Psoas muscle (tissue), 8 donors: ENCODE measurements at places on chromosomes 3 and 15. TPM values are rescaled to one million over a fixed set of nuclear protein-coding genes. Genes with fewer than 3 reads are reported as not detected.

The SGO1 gene
- not detected for total RNA-seq

The SH2D7 gene
- total RNA-seq: not detected

GRCh38 chr3:126956866-126957650 is 25.9 kb upstream of the PLXNA1 start:
- peak; percentile 29 for DNase-seq

DNA sequence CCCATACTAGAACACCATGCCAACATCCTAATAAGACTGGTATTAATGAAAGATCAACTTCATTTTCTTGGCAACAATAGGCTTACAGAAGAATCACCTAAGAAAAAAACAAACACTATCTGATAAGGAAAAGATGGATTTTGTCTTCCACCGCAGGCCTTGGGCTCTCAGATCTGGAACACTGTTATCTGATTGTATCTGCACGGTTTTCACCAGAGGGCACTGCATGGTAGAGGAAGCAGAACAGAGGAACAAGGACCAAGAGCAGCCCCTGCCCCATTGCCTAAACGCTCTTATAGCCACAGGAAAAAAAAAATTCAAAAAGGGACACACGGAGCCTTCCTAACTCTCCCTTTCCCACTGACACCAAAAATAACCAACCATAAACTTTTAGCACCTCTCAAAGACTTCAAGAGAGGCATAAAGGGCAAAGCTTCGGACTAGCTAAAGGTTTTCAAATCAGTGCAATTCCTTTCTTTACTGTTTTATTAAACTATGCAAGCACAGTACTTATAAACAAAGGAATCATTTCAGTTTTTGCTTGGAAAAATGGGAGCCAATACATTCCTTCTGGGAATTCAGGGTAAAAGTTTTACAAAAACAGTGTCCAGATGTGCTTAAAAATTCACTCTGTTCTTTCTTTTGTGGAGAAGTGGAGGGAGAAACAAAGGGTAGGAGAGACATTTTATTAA is 23.3 kb downstream of the IL17RD start:
- no peak for DNase-seq

DNA sequence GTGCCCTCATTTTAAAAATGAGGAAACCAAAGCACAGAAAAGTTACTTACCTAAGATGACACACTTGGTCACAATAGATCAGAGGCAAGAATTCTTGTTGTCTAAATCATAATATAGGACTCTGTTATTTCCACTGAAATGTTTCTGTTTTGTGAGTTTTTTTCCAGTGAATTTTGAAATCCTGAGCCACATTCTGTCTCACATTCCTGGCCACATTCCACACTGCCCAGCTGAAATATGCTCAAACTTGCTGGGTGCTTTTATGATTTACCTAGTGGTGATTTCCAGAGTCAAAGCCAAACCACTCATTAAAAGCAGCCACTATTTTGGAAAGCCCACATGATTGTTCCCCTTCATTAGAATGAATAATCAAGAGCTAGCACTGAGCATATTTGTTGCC is 82.3 kb upstream of the NPHP3 start:
- DNase-seq: no peak

The C3orf18 gene
- 30.1 TPM for total RNA-seq

GRCh38 chr3:58120075-58120812 is 90.5 kb downstream of the DNASE1L3 start:
- DNase-seq: no peak

DNA sequence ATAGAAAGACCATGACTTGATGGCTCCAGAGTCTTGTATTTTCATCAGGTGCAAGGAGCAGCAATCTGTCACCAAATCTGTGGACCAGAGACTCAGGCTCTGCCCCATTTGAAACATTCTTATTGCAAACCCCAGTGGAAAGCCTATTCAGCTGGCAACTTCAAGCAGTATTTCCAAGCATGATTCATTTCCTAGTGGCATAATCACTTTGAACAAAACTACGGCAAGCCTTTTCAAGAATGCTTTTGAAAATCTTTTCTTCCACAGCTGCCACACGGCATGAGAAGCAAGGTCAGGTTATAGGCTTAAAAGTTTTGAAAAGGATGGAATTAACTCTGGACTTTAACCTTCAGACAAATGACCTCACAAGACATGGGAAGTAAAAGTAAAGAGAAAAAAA is 122.0 kb upstream of the BFSP2 start:
- no peak for DNase-seq

GRCh38 chr3:177772908-177773557 is 575.8 kb upstream of the TBL1XR1 start:
- no peak for DNase-seq

DNA sequence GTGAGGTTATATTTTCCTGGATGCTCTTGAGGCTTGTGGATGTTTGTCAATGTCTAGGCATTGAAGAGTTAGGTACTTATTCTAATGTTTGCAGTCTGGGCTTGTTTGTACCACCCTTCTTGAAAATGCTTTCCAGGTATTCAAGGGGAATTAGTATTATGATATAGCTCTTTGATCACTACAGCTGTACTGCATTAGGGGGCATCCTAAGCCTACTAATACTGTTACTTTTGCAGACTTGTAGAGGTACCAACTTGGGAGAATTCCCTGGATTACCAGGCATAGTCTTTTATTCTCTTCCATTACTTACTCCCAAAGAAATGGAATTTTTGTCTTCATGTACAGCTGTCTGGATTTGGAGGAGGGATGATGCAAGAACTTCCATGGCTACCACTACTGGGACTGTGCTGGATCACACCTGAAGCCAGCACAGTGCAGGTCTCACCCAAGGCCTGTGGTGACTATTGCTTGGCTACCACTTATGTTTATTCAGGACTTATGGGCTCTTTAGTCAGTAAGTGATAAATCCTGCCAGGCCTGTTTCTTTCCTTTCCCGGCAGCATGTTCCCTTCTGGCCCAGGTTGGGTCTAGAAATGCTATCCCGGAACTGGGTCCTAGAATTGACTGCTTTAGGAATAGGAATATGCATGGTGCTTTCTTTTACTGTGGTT is 402.9 kb downstream of the IL20RB start:
- no peak for DNase-seq

- no peak for DNase-seq
These were observed 258.5 kb upstream of the PROK2 start for GRCh38 chr3:72043204-72044133.

DNA sequence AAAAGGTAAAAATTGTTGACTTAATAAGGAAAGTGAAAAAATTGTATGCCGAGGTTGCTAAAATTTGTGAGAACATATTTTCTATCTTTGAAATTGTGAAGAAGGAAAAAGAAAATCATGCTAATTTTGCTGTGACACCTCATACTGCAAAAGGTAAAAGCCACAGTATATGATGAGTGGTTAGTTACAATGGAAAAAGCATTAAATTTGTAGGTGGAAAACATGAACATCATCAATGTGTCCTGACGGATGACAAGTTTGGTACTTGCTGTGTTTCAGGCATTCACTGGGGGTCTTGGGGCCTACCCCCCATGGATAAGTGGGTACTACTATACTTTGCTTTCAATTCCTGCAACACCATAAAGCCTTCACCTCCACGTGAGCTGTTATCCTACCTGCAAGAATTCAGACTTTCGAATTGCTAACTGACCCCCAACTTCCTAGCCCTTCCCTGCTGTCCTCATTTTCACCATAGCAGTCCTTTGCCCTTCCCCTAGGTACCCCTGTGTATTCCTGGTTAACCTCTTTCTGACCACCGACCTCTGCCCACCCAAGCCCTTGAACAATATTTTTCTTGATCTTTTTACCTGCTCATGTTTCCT is 62.4 kb downstream of the RAB7A start:
- no peak for DNase-seq

DNA sequence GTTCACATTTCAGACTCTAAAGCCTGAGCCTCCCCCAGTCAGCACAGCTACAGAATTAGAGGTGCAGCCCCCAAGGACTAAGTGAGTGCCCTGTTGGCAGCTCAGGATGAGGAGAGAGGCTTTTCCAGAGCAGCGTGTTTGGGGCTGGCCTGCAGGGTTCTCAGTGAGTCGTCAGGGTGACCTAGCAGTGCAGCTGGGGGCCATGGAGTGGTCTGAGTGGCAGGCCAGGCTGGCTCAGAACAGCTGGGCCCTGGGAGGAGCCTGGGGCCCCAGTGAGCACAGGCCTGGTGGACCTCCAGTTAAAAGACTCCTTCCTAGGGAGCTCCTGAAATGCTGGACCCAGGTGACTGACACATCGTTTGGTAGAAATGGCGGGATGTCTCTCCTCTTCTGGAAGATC is 108.3 kb downstream of the SLC49A4 start:
- DNase-seq: no peak

GRCh38 chr3:141476033-141476432 is 10.8 kb upstream of the RASA2 start:
- DNase-seq: no peak

DNA sequence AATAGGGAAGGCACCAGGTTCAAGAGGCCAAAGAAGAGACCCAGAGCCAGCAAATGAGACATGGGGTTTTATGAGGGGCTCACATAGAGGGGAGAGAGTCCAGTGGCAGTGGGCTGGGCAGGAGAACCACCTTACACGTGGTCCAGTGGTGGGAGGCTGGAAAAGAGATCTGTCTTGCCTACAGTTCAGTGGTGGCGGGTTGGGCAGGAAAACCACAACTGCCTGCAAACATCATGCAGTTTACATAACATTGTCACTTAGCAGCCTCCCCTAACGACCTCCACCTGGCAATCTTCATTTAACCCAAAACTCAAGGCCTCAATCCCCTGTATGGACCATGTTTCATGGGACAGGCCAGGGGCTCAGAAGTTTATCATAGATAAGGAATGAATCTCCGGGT is 29.1 kb downstream of the CRYGS start:
- no peak for DNase-seq

- DNase-seq: no peak
These were observed 352.6 kb downstream of the OCA2 start for GRCh38 chr15:27746401-27746955.

GRCh38 chr3:10334459-10334858 is 13.5 kb upstream of the SEC13 start:
- peak; percentile 65 for DNase-seq

- no peak for DNase-seq
These were observed 119.2 kb upstream of the ZBED2 start for GRCh38 chr3:111714305-111714704.

The GABRA5 gene
- not detected for total RNA-seq

- DNase-seq: no peak
These were observed 293.0 kb upstream of the SOX14 start for GRCh38 chr3:137471130-137471529.

DNA sequence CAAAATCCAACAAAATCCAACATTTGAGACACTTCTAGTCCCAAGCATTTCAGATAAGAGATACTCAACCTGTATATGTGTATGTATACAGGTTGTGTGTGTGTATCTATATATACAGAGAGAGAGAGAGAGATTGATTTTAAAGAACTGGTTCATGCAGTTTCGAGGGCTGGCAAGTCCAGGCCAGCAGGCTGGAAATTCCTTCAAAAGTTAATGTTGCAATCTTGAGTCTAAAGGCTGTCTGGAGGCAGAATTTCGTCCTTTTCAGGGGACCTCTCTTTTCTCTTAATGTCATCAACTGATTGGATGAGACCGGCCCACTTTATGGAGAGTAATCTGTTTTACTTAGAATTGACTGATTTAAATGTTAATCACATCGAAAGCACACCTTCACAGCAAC is 199.6 kb upstream of the IL12A start:
- no peak for DNase-seq

The KCNH8 gene
- 0.24 TPM for total RNA-seq

DNA sequence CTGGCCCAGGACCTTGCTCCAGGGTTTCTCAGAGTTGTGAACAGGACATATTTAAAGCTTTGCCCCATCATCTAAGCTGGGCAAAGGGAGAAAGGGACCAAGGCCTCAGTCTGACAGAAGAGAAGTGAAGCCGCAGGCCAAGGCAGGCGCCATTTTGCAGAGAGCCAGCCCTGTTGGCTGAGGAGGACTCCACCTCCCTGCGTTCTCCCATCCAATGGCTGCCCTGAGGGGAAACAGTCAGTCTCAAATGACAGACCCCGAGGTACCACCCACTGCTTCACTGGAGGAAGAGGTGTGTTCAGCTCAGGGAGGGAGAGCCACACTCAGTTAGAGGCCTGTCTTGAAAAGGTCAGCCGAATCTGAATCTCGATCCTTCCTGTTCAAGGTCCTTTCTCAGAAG is 86.1 kb downstream of the ADAMTS17 start:
- DNase-seq: no peak
